H7 (cell line): ENCODE measurements at places on chromosomes 16 and 17.

- DNase-seq, result no peak
Observed at GRCh38 chr16:85970738-85971137, 71.8 kb downstream of the IRF8 start.

- no peak for DNase-seq
Observed at GRCh38 chr17:69690531-69690930, 276.0 kb downstream of the MAP2K6 start.

- no peak for DNase-seq
Observed at GRCh38 chr16:83599789-83600462, 207.9 kb upstream of the HSBP1 start.

DNA sequence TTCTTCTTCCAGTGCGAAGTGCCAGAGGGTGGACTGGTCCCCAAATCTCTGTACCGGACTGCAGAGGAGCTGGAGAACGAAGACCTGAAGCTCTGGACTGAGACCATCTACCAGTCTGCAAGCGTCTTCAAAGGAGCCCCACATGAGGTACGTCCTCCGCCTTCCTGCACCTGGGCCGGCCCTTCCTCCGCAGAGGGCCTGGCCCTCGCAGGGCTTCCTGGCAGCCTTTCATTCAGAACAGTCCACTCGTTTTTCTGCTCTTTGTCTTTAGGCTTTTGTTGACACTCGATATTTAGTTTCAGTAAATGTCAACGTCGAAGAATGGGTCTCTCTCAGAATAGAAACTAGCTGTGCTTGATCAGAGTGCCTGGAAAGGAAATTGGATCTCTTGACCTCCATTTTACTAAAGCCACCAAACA lies 68.6 kb downstream of the SEC14L1 start:
- DNase-seq, result no peak

DNA sequence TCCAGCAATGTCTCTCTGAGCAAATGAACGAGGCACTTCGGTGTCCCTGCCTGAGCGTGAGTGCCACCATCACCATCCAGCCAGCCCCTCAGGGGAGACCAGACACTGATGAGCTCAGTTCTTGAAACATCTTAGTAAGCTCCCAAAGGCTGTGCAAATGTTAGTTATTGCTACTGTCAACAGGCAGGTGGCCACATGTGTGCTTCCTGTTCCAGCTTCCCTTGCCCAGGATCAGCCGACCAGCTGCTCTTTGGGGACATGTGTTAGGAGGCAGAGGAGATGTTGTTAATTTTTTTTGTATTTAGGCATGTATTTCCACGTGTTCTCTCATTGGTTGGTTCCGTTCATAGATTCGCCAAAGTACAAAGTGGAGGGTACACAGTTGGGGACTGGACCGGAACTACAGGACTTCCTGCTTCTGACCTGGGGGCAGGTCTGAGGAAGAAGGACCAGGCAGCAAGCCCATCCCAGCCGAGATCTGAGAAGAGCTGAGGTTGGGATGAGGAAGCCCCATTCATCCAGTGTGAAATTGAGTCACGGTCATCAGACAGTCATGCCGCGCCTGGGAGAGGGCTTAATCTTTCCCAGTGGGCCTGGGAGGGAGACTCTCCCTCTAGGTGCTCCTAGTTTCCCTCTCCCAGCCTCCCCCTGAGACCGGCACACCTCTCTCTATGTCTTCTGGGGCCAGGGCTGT lies 3.8 kb downstream of the TTYH2 start:
- no peak for DNase-seq

GRCh38 chr17:49779739-49780231 lies 8.7 kb upstream of the KAT7 start:
- DNase-seq, result no peak

GRCh38 chr17:13537167-13537731 lies 64.5 kb downstream of the HS3ST3A1 start:
- DNase-seq, result no peak

DNA sequence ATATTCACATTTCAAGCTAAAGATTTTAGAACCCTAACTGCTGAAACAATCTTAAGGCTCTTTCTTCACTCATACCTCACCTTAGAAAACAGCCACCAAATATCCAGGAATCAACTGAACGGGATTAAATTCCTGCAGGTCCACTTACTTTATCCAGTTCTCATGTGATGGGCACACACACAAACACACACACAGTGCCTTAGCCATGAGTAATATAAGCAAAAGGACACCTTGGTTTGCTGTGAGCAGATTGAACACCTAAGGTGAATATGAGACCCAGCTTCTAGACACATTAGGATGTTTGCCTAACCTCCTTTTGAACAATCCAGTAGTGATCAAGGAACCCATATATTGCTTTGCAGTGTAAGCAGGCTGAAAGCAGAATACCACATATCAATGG lies 81.5 kb downstream of the TUBD1 start:
- DNase-seq, result no peak
